Activated B cell treated with CpG ODN at 0.5 μM for 24 hours (primary cell): ENCODE measurements at places on chromosomes 7 and 10.

DNA sequence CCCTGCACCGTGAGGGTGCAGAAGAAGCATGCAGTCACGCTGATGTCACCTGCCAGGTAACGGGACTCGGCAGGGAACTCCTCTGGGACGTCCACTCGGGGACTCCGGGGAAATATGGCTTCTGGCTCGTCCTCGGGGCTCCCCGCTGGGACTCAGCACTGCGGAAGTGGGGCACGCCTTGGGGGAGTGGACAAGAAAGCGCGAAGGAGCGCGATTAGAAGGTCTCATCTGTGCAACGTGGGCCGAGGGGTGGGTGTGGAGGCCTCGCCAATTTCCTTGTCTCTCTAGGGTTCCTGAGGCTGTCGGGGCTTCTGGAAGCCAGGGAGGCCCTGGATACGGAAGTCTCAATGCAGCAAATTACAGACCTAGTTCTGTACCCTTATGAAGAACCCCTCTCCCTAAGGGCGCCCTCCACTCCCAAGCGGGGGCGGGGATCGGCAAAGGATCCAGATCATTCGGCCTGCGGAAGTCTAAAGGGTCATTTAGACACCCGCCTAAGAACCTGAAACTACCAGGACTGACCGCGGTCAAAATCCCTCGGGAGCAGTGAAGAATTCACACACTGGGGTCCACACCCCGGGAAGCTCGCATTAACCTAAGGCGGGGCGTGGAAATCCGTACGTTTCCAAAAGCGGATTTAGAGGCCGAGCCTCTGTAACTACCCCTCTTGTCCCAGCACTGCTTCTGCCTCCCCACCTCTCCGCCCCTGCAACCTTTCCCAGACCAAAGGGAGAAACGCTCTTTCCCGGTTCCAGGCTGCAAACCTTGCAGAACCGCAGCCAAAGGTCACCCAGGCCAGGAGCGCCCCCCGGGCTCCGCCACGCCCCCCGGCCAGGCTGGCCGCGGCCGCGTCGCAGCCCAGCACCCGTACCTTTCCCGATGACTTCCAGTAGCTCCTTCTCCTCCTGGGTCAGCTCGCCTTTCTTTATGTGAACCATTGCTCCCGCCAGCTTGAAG, 640 bp downstream of the ANKMY2 start:
- H3K36me3 ChIP-seq: peaks cover 12% of the 10 kb centered on the region
- no peaks in the 10 kb centered on the region for H3K27me3 ChIP-seq
- peak overlapping the region; percentile 99 for H3K4me3 ChIP-seq
- H3K4me1 ChIP-seq: peaks cover 53% of the 10 kb centered on the region
- peak; percentile 50 for DNase-seq

DNA sequence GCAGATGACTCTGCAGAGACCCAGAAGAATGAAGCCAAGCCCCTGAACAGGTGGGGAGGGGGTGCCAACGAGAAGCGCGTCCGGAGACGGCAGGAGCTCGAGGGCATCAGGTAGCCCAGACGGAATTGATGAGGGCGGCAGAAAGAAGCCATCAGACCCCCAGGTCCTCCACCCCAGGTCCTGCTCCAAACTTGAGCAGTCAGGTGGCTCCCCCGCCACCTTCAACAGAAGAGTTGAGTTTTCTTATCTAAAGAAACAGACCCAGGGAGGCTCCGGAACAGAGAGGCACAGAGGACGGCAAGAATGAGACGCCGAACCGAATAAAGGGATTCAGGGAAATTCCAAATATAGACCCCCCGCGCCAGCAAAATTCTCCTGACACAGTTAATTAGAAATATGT, 22.2 kb downstream of the RGS10 start:
- H3K4me1 ChIP-seq: peaks cover 34% of the 10 kb centered on the region
- peak overlapping the region; percentile 74 for H3K27ac ChIP-seq
- peaks cover 26% of the 10 kb centered on the region for H3K36me3 ChIP-seq

GRCh38 chr10:101062232-101063049, 652 bp downstream of the KAZALD1 start:
- peak; percentile 66 for DNase-seq
- peaks cover 5% of the 10 kb centered on the region for H3K36me3 ChIP-seq
- peak overlapping the region; percentile 66 for H3K4me3 ChIP-seq
- no peak overlapping the region for H3K27ac ChIP-seq
- H3K4me1 ChIP-seq: peaks cover 49% of the 10 kb centered on the region

- no peaks in the 10 kb centered on the region for H3K36me3 ChIP-seq
- DNase-seq: no peak
- peaks cover 13% of the 10 kb centered on the region for H3K4me1 ChIP-seq
- H3K4me3 ChIP-seq: peak overlapping the region; percentile 56
- no peak overlapping the region for H3K27ac ChIP-seq
Measured at GRCh38 chr7:29091715-29092114, 54.6 kb downstream of the CPVL start.

DNA sequence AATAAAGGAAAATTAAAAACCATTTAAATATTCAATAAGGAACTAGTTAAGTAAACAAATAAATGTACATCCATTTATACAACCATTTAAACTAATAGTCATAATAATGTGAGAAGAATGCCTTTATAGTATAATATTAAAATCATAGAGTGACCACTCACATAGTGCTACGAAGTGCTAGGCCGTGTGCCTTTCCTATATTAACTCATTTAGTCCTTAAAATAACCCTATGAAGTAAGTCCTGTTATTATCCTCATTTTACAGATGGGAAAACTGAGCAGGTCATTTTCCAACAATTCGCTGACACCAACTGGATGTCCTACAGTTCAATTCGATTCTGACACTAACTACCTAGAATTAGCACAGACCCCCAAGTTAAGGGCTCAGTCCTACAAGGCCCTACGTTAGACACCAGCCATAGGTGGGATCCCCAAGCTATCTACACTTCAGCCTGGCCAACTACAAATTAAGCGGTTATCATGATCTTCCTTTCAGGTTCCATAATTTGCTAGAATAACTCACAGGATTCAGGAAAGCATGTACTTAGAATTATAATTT, 4.1 kb downstream of the STRIP2 start:
- peaks cover 16% of the 10 kb centered on the region for H3K27me3 ChIP-seq
- no peak for DNase-seq
- peaks cover 12% of the 10 kb centered on the region for H3K4me1 ChIP-seq
- no peak overlapping the region for H3K27ac ChIP-seq
